Small intestine (tissue), 16 donors: ENCODE measurements at places on chromosomes 3 and 15. TPM values are rescaled to one million over a fixed set of nuclear protein-coding genes. Genes with fewer than 3 reads are reported as not detected.

DNA sequence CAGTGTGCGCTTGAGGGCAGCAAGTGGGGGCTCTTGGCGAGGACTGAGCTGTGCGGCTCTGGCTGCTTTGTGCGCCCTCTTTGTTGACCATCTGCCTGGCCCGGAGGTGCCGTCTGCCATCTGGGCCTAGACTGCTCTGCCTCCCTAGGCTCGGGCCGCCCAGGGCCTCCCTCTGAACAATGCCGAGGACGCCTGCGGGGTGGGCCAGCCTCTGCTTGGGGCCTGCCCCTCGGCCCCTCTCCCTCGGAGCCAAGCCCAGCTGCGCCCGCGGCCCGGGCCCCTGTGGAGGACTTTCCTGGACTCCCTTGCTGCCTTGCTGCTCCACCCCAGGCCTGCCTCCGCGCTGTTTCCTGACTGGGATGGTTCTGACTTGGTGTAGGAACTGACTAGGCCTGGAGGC, 31.9 kb upstream of the SPSB4 start:
- no peak for DNase-seq

Gene STAC
- 1.1 TPM for polyA plus RNA-seq

DNA sequence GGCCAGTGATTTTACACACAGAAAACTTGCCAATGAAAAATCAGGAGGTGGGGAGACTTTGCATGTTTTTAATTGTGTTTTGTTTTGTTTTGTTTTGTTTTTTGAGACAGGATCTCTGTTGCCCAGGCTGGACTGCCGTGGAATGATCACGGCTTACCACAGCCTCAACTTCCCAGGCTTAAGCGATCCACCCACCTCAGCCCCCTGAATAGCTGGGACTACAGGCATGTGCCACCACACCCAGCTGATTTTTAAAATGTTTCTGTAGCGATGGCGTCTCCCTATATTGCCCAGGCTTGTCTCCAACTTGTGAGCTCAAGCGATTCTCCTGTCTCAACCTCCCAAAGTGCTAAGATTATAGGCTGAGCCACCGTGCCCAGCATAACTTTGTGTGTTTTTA, 46.0 kb downstream of the MEIS2 start:
- DNase-seq: no peak

DNA sequence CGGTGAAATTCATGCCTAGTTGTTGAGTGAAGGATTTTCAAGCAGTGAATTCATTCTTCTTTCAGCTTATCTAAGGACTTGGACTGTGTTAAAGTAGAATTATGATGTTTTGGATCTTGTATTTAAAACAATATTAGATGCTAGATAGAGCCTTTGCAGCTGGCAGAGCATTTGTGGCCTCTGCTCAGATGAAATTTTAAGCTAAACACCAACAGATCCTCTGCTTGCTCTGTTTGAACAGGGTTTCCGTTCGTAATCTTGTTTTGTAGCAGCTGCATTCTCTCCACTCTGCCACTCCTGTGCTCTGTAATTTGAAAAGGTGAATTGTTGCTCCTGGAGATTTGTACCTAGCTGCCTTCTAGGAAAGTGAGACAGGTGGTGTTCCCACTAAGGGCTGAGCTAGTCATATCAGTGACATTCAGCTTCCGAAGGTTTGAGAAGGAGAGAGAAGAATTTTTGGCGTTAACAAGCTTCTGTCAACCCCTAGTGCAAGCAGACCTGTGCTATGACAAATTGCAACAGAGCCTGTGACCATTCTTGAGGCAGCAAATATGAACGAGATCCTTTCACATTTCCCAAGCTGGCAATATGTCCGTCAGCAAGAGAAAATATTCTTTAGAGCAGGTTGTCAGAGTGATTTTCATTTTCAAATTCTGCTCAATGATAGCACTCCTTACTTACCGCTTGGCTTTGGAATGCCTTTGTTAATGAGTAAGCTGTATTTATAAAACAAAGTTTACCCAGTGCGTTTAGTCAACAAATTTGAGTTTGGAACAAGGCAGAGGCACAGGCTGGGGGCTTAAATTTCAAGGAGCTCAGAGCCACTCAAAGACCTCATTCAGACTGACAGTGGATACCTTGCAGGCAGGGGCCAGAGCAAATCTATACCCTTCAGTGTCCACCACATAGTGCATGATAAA, 5.3 kb downstream of the CHST2 start:
- DNase-seq: no peak

- no peak for DNase-seq
These were observed 682.5 kb downstream of the GRM7 start for GRCh38 chr3:7543294-7543880.

DNA sequence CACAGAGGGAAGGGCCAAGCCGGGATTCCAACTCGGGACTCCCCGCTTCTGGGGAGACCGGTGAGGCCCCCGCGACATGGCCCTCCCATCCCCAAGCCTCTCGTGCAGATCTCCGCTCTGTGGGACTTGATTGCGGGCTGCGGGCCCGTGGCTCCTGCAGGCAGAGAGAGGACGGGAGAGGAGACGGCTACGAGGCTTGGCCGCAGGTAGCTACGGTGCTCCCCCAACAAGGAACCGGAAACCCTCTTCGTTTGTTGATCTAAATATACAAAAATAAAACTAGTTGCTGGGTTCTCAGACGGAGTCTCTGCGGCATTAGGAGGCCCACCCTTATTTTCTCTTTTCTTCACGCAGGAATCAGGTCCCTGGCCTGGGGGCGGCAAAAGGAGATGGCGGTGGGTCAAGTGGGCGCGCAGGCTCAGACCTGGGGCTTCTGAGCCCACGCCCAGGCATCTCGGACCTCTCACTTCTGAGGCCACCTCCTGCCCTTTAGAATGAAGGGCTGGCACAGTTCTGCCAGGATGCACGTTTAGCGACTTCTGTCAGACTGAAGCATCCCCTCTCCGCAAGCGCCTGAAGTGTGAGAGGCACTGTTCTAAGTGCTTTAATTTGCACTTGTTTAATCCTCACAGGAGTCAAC, 10.9 kb downstream of the GNB5 start:
- DNase-seq: no peak

Gene HYAL1
- 1.1 TPM for polyA plus RNA-seq

GRCh38 chr3:54999159-54999558, 71.3 kb upstream of the LRTM1 start:
- DNase-seq: peak; percentile 4

DNA sequence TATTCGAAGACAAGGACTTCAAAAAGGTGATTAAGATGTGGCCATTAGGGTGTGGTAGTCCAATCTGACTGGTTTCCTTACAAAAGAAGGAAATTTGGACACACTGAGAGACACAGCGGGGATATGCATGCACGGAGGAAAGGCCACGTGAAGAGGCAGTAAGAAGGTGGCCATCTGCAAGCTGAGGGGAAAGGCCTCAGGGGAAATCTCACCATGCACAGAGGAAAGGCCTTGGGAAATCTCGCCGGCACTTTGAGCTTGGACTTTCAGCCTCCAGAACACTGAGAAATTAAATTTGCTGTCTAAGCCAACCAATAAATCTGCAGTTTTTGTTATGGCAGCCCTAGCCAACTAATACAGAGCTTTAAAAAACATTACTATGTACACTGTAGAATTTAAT, 78.8 kb downstream of the DLG1 start:
- DNase-seq: peak; percentile 41

GRCh38 chr3:159800434-159801155, 188.0 kb upstream of the IL12A start:
- DNase-seq: no peak

GRCh38 chr15:43957724-43958123, 130.9 kb downstream of the WDR76 start:
- no peak for DNase-seq

GRCh38 chr15:101174152-101174920, 77.5 kb downstream of the CHSY1 start:
- DNase-seq: no peak

GRCh38 chr3:34323517-34323916, 525.1 kb downstream of the PDCD6IP start:
- no peak for DNase-seq

DNA sequence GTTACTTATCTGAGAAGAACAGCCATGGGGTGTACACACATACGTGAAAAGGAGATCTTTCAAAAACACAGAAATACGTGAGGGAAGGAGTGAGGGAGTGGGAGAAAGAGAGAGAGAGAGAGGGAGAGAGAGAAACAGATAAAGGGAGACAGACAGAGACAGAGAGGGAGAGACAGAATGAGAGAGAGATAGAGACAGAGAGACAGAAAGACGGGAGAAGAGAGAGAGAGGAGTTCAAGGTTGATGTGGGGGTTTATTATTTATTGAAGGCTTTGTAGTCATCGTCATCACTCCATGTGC, 64.0 kb downstream of the CHST2 start:
- no peak for DNase-seq

DNA sequence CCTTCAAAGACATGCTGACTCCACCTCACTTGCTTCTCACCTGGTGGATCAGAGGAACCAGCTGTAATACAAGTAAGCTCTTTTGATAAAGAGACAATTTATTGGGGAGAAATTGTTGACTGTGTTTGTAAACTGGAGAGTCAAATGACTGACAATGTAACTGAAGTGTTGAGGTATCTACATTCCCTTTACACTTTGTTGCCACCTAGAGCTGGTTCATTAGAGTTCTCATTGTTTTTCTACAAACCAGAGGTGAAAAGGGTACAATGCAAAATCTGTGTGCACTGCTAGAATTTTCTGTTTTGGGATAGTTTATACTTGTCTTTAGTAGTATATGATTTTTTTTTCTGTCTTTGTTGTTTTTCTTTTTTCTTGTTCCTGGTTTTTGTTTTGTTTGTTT, 8.7 kb upstream of the LRRC58 start:
- DNase-seq: no peak

DNA sequence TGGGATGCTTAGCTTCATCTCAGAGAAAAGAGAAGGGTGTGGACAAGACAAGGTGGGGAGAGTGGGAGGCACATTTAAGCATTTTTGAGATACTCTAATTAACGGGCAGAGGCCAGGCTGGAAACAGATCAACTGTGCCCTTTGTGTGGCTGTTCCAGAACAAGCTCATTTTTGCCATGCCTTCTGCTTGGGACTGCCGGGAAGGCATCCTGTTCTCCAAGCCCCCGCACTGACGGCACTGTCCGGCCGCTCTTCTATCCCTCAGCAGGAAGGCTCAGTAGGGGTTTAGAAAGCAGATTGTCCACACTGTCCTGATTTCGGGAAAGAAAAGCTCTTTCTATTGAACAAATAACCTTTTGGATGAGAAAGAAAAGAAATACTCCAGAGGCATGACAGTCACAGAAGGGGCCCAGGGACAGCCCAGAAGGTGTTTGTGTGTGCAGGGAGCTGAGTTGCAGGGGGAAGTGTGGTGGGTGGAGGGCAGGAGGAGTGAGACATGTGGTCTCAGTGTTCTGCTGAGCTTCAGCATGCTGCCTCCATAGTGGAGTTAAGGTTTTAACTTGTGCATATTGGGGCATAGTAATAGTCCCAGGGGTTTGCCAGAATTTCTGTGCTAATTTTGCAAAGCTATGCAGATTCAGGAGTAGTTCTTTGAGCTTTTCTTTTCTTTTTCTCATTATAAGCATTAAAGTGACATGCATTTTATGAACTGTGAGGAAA, 27.3 kb downstream of the SV2B start:
- no peak for DNase-seq

Gene UROC1
- 0.27 TPM for polyA plus RNA-seq

GRCh38 chr3:61250784-61251173, 473 bp downstream of the FHIT start:
- DNase-seq: peak; percentile 50
